ENCODE measurements at places on chromosomes 5 and 9. TPM values are rescaled to one million over a fixed set of nuclear protein-coding genes. Genes with fewer than 3 reads are reported as not detected.

DNA sequence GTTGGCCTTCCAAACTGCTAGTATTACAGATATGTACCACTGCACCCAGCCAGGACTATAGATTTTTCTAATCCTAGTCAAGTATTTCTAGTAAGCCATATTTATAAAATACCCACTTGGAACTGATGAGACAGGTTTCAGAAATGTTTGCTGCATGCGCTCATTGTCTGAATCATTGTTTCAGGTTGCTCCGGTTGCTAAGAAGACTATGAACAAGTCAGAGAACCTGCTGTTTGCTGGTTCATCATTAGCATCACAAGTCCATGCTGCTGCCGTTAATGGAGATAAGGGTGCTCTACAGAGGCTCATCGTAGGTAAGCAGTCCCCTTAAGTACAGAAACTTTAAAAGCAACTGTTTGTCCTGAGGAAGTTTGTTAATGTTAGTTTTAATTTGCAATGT lies 5.3 kb downstream of the INVS start:
- DNase-seq, result no peak

- DNase-seq, result no peak
These were observed 81.1 kb downstream of the BOD1 start for GRCh38 chr5:173535166-173535975.

- peak; percentile 70 for DNase-seq
These were observed at the start of gene ITGA2 for GRCh38 chr5:52989025-52989780. ITGA2 (plus strand) TSS chr5:52989352; CDS start chr5:52989469, 117 bp downstream.

LIFR gene
- 9.2 TPM for total RNA-seq

DNA sequence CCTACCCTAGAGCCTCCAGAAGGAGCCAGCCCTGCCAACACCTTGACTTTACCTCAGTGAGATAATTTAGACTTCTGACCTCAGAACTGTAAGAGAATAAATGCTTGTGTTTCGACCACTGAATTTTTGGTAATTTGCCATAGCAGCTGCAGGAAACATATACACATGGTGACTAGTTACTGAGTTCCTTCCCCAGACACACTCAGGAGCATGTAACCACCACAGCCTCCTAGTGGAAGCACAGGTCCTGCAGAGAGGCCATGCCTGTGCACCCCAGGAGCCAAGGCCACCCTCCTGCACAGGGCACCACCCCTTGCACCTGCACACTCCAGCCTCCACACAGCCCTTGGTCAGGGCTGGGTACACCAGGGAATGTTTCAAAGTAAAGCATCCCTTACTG lies 7.6 kb upstream of the CAMSAP1 start:
- DNase-seq, result no peak

EIF4E1B gene
- total RNA-seq, result not detected

DNA sequence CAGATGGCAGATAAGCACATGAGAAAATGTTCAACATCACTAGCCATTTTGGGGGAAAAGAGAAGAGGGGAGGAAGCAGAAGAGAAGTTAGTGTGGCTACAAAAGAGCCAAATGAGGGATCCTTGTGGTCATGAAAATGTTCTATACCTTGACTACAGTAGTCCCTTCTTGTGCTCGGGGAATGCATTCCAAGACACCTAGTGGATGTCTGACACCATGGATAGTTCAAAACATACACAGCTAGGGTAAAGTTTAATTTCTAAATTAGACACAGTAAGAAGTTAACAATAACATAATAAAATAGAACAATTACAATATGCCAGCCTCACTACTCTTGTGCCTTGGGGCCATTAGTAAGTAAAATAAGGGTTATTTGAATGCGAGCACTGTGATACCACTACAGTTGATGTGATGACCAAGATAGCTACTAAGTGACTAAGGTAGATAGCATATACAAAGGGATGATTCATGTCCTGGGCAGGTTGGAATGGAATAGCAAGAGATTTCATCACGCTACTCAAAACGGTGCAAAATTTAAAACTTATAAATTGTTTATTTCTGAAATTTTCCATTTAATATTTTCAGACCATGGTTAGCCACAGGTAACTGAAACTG lies 344.1 kb downstream of the NR2F1-AS1 start:
- peak; percentile 8 for DNase-seq

- no peak for DNase-seq
These were observed 113.3 kb upstream of the GRAMD2B start for GRCh38 chr5:126309860-126310259.

HAPLN1 gene
- total RNA-seq, result not detected

PPIC gene
- 38.7 TPM for total RNA-seq

- no peak for DNase-seq
These were observed 237.1 kb upstream of the NMUR2 start for GRCh38 chr5:152641970-152642805.

DNA sequence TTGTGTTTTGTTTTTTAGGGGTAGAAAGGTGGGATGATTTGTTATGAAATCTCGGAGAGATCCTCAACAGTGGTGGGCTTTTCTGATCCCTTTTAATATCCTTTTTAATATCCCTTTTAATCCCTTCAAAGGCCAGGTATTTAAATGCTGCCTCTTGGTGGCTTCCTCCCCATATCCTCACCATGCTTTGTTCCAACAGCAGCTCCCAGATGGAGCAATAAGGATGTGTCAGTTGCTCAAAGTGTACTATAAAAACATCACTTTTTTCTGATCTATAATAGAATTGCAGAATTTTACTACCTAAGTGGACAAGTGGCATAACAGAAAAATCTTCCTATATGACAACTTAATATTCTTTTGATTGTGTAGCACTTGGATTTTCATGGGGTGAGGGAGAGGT lies 160.1 kb downstream of the GNAQ start:
- no peak for DNase-seq

GRCh38 chr5:59035681-59036080 lies 452.8 kb downstream of the RAB3C start:
- no peak for DNase-seq

DNA sequence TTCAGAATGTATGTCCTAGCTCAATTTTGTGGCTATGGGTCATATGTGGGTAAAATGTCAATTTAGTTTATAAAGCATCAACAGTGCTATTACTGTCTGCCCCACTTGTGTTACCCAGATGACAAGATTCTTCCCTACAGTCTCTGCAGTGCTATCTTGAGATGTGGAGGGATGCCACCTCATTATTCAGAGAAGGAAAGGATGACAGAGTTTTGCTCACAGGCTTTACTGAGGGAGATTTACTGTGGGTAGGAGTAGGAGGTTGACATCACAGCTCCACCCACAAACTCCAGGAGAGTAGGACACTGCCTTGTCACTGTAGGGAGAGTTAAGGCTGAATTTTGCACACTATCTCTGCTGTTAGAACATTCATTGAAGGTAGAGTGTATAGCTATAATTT lies 359.3 kb downstream of the HTR1A start:
- no peak for DNase-seq

STK32A gene
- not detected for total RNA-seq

- DNase-seq, result no peak
These were observed 76.7 kb downstream of the FGF1 start for GRCh38 chr5:142609142-142609541.

GRCh38 chr5:127229185-127229889 lies 61.3 kb upstream of the MEGF10 start:
- peak; percentile 38 for DNase-seq

DNA sequence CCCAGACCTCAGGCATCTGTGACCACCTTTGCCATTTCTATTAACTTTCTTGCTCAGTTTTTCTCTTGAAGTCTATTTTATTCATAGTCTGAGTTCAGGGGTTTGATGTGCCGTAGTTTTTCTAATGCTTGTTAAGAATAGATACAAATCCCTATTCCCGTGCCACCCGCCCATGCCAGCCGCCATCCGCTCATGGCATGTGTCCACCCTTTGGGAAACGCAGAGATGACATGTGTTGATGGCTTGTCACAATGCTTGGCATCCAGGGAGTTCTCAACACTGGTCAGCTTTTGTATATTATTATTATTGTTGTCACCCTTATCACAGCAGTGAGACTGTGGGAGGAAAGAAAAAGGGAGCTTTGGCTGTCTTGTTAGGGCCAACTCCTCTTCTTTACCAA lies 17.3 kb upstream of the ANGPTL2 start:
- no peak for DNase-seq

- no peak for DNase-seq
These were observed 16.6 kb downstream of the DMRTA1 start for GRCh38 chr9:22463205-22463604.

CENPK gene
- 54.9 TPM for total RNA-seq

GRCh38 chr5:117497601-117498000 lies 923.0 kb upstream of the SEMA6A start:
- no peak for DNase-seq

FOXD4 gene
- total RNA-seq, result not detected

DNA sequence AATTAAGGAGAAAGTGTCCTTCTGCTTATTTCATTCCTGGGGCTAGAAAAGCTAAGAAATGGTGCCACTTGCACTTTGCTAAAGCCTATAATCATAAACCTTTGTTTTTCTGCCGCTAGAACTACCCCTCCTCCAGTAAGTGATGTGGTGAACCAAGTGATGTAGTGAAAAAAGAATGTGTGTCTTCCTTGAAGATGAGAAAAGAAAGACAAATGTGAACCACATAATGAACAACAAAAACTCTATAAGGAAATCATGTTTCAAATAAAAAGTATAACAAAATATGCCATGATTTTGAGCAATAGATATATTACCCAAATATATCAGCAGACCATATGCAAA lies 179.0 kb upstream of the SGCD start:
- no peak for DNase-seq

IL4 gene
- not detected for total RNA-seq

DNA sequence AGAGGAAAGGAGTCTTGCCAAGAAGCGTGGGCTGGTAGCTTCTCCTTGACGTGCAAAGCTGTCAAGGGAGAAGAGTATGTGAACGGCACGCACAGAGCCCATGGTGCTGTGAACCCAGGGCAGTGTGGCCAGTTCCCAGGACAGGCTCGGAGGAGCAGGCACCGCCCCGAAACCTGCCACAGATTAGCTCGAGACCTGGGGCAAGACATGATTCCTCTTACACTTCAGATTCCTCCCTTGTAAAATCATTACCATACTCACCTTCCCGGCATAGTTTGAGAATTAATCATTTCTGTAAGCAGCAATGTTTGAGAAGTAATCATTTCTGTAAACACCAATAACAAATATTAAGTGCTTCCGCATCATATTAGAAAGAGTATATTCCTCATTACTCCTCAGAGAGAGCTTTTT lies 19.9 kb downstream of the GOLM1 start:
- DNase-seq, result no peak

SPATA31C1 gene
- total RNA-seq, result not detected

- DNase-seq, result no peak
These were observed 5.5 kb downstream of the FOXB2 start for GRCh38 chr9:77024776-77025545.

DNA sequence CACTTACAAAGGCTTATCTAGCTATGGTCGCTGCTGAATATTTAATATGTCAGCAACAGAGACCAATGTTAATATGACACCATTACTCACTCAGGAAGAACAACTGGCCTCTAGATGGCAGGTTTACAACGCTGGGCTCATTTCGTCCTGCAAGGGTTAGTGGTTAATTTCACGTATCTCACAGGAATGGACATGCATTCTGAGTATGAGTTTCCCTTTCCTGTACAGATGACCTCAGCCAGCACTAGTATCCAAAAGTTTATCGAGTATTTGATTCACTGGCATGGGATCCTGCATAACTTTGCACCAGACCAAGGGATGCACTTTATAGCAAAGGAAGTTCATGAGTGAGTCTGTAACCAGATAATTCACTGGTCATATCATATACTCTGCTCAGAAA lies 8.7 kb upstream of the TRPC7 start:
- peak; percentile 47 for DNase-seq

- DNase-seq, result peak; percentile 17
These were observed 37.0 kb downstream of the TNFSF8 start for GRCh38 chr9:114893221-114894010.

FAM221B gene
- not detected for total RNA-seq

LHX2 gene
- 0.74 TPM for total RNA-seq

GRCh38 chr5:116640236-116640635 lies 65.6 kb upstream of the SEMA6A start:
- no peak for DNase-seq

ASB6 gene
- total RNA-seq, result 11.1 TPM

DNA sequence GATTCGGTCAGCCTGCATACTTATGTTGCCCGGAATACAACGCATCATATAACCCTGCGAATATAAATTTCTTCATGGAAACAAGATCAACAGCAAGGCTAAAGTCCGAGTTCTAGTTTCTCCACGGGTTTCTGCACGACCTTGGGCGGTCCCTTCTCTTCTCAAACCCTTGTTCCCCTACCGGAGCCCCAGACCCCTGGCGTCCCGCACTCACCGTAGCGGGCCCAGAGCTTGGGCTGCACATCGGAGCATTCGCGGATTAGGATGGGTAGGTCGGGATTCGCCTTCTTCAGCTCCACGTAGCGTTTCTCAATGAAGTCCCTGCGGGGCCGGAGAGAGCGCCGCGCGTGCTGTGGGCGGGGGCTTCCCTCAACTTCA lies 399 bp downstream of the NDUFA2 start:
- no peak for DNase-seq

CCL27 gene
- not detected for total RNA-seq

GRCh38 chr5:11281842-11282241 lies 520.8 kb upstream of the DAP start:
- no peak for DNase-seq

- DNase-seq, result peak; percentile 52
These were observed 67.3 kb downstream of the GALNT12 start for GRCh38 chr9:98874721-98875255.

NMRK1 gene
- 17.3 TPM for total RNA-seq

NMUR2 gene
- total RNA-seq, result not detected

GRCh38 chr9:96253059-96253696 lies 48.8 kb downstream of the HSD17B3 start:
- DNase-seq, result no peak

- DNase-seq, result no peak
These were observed 5.8 kb upstream of the SPOCK1 start for GRCh38 chr5:137504916-137505315.

DNA sequence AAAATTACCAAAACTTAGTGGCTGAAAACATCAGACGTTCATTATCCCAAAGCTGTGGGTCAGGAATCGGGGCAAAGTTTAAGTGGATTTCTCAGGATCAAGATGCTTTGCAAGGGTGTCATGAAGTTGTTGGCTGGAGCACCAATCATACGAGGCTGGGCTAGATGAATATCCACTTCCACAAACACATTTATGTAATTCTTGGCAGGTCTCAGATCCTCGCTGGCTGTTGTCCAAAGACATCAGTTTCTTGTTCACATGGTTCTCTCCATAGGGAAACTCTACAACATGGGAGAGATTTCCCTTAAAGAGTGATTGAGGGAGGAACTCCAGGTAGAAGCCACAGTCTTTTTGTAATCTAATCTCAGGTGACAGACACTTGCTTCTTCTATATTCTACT lies 20.2 kb upstream of the CCDC192 start:
- DNase-seq, result peak; percentile 29

SHOC1 gene
- total RNA-seq, result not detected

DNA sequence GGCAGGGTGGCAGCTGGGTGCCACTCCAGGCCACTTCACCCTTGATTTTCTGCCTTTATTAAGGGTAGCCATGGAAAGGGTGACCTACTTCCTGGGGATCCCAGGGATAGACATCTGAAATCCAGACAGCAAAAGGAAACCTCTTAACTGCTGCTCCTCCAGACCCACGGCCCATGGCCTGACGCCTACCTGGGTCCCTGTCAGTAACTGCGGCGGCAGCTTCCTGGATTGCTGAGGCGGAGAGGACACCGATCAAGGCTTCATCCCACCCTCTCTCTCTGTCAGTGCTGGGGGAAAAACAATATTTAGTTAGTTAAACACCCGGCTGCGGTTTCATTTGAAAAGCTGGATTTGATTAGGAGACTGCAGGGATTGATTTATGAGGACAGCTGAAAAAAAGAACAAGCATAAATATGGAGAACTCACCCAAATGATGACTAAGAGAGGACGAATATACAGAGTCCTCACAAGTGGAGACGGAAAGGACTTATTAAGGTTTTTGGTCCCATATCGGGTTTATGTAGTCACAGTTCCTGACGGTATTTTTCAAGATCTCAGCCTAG lies 158.7 kb upstream of the KLF4 start:
- DNase-seq, result no peak

All from MG63 (cell line).